Psoas muscle (tissue), 8 donors: ENCODE measurements at places on chromosomes 6 and 20. TPM values are rescaled to one million over a fixed set of nuclear protein-coding genes. Genes with fewer than 3 reads are reported as not detected.

Gene GLP1R
- not detected for total RNA-seq

DNA sequence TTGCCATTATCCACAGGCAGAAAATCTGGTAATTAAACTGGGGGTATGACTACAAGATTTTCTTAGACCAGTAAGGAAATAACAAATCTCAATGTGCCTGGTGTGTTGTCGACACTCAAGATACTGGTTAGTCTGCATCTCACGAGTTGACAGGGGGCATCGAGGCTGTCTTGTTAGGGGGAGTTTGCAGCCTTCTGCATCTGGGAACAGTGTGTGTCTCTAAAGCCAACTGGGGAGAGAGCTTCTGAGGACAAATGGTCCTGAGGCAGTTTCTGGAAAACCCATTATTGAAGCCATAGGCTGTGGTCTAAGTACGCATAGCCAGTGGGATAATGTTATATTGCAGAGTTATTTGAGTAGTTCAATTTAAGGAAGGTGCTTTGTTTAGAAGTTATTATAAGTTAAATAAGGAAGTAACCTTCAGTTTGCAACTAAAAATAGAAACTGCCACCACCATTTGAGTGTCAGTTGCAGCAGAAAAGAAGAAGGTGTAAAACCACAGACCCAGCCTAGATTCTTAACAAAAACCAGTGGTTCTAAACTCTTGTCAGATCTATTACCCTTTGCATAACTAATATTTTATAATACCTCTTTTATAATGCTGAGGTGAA is 15.4 kb upstream of the MAPK13 start:
- no peak overlapping the region for H3K4me3 ChIP-seq
- DNase-seq, result no peak

GRCh38 chr20:52056203-52057062 is 135.1 kb downstream of the ZFP64 start:
- no peak for DNase-seq
- no peak overlapping the region for H3K4me3 ChIP-seq
- no peaks in the 10 kb centered on the region for H3K27me3 ChIP-seq
- H3K4me1 ChIP-seq, result no peaks in the 10 kb centered on the region
- H3K36me3 ChIP-seq, result no peaks in the 10 kb centered on the region
- no peak overlapping the region for H3K27ac ChIP-seq

DNA sequence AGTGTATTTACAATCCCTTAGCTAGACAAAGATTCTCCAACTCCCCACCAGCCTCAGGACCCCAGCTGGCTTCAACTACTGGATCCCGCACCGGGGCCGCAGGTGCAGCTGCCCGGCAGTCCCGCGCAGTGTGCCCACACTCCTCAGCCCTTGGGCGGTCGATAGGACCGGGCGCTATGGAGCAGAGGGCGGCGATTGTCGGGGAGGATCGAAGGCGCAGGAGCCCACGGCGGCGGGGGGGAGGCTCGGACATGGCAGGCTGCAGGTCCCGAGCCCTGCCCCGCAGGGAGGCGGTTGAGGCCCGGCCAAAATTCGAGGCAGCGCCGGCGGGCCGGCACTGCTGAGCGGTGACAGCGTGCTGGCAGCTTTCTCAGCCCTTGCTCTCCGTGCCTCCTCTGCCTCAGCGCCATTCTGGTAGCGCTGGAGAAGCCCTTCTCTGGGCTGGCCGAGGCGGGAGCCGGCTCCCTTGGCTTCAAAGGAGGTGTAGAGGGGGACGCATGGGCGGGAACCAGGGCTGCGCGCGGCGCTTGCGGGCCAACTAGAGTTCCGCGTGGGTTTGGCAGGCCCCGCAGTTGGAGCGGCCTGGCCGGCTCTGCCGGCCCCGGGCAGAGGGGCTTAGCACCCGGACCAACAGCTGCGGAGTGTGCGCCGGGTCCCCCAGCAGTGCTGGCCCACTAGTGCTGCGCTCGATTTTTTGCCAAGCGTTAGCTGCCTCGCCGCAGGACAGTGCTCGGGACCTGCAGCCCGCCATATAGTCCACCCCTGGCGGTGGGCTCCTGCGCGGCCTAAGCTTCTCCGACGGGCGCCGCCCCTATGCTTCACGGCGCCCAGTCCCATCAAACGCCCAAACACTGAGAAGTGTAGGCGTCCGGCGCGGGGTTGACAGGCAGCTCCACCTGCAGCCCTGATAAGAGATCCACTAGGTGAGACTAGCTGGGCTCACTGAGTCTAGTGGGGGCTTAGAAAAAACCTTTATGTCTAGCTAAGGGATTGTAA is 32.4 kb upstream of the KIF13A start:
- no peaks in the 10 kb centered on the region for H3K27me3 ChIP-seq
- H3K36me3 ChIP-seq, result no peaks in the 10 kb centered on the region
- H3K27ac ChIP-seq, result no peak overlapping the region

DNA sequence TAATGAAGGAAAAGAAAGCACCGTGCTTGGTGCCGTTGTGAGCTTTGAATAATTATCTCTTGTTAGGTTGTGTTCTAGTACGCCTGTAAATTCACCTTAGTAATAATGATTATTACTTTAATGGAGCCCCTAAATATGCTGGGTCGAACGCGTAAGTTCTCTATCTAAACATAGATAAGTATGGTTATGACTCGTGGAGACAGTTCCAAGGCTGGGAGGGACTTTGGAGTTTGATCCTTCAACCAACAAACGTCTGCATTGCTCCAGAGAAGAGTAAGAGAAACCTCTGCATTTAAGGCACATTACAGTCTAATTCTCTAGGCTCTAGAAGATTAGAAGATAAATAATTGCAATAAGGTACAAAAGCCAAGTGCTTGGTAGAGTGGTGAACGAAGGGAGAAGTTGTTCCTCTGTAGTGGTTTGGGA is 514 bp downstream of the ACOT13 start:
- H3K4me1 ChIP-seq, result peaks cover 33% of the 10 kb centered on the region
- H3K36me3 ChIP-seq, result peaks cover 25% of the 10 kb centered on the region
- DNase-seq, result no peak
- H3K27ac ChIP-seq, result peak overlapping the region; percentile 92
- peak overlapping the region; percentile 94 for H3K4me3 ChIP-seq
- no peaks in the 10 kb centered on the region for H3K27me3 ChIP-seq

GRCh38 chr6:160974304-160974771 is 17.2 kb upstream of the MAP3K4 start:
- peak; percentile 41 for DNase-seq
- no peaks in the 10 kb centered on the region for H3K4me1 ChIP-seq
- no peak overlapping the region for H3K4me3 ChIP-seq

DNA sequence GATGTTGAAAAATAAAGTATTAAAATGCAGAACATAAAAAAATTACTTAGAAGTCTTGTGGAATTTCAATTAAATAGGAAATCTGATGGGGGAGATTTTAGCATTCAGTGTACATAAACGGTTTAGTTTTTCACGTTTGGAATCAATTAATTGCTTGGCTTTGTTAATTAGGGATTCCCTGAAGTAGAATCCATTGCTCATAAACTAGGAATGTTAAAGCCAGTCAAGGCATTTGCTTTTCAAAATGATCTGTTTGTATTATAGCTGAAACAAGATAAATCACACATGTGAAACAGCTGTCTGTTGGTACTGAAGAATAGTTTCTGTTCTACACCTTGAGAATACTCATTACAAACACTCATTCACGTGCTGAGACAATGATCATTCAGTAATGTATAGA is 297.9 kb downstream of the TBC1D7 start:
- no peaks in the 10 kb centered on the region for H3K36me3 ChIP-seq
- H3K4me1 ChIP-seq, result no peaks in the 10 kb centered on the region
- no peak overlapping the region for H3K27ac ChIP-seq
- DNase-seq, result no peak

GRCh38 chr20:62771396-62772102 is 24.7 kb upstream of the MRGBP start:
- no peaks in the 10 kb centered on the region for H3K27me3 ChIP-seq
- H3K4me1 ChIP-seq, result peaks cover 4% of the 10 kb centered on the region

DNA sequence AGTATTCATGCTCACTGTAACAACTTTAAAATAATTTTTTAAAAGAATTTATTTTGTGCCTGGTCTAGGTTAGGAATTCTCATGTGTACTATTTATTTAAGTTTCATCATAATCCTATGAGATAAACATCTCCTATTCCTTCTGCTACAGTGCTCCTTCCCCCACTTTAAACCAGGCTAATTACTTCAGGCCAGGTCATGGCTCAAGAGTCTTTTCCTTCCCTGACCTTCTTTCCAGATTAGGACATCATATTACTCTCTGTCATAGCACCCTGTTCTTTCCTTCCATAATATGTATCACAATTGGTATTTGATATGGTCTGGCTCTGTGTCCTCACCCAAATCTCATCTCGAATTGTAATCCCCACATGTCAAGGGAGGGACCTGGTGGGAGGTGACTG is 239.0 kb downstream of the BTBD9 start:
- no peaks in the 10 kb centered on the region for H3K27me3 ChIP-seq
- no peak for DNase-seq
- H3K36me3 ChIP-seq, result no peaks in the 10 kb centered on the region
- H3K4me1 ChIP-seq, result peaks cover 13% of the 10 kb centered on the region

Gene RUNX2
- 0.69 TPM for total RNA-seq

- no peak overlapping the region for H3K4me3 ChIP-seq
- no peak overlapping the region for H3K27ac ChIP-seq
- H3K4me1 ChIP-seq, result peaks cover 9% of the 10 kb centered on the region
- no peaks in the 10 kb centered on the region for H3K36me3 ChIP-seq
- DNase-seq, result no peak
Measured at GRCh38 chr6:40330301-40330721, 256.9 kb downstream of the LRFN2 start.

DNA sequence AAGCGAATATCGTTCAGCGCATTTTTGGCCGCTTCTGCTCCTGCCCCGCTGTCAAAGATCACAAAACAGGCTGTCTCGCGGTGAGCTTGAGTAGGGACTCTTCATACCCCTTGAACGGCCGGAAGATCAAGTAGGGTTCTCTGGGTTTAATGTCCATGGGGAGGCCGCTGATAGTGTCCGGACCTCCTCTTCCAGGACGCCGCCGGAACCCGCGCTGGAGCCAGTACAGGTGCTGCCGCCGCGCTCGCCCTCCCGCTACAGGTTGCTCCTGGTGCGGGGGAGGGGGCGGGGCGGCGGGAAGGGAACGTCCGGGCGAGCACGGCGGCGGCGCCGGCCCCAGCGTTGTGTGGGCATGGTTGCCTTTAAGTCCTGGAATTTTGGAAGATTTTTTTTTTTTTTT is 67.4 kb downstream of the KHDC1L start:
- H3K4me3 ChIP-seq, result no peak overlapping the region
- no peaks in the 10 kb centered on the region for H3K36me3 ChIP-seq
- no peak for DNase-seq
- no peak overlapping the region for H3K27ac ChIP-seq

GRCh38 chr20:51085769-51086168 is 62.9 kb upstream of the KCNG1 start:
- DNase-seq, result no peak
- H3K27me3 ChIP-seq, result peaks cover 7% of the 10 kb centered on the region
- H3K4me1 ChIP-seq, result no peaks in the 10 kb centered on the region
- H3K36me3 ChIP-seq, result no peaks in the 10 kb centered on the region
- no peak overlapping the region for H3K4me3 ChIP-seq
- H3K27ac ChIP-seq, result no peak overlapping the region

GRCh38 chr6:14059791-14060436 is 57.7 kb upstream of the CD83 start:
- H3K27me3 ChIP-seq, result no peaks in the 10 kb centered on the region
- H3K4me3 ChIP-seq, result no peak overlapping the region
- H3K4me1 ChIP-seq, result no peaks in the 10 kb centered on the region
- peak; percentile 42 for DNase-seq
- H3K36me3 ChIP-seq, result no peaks in the 10 kb centered on the region

Gene FERMT1
- total RNA-seq, result 1.0 TPM

DNA sequence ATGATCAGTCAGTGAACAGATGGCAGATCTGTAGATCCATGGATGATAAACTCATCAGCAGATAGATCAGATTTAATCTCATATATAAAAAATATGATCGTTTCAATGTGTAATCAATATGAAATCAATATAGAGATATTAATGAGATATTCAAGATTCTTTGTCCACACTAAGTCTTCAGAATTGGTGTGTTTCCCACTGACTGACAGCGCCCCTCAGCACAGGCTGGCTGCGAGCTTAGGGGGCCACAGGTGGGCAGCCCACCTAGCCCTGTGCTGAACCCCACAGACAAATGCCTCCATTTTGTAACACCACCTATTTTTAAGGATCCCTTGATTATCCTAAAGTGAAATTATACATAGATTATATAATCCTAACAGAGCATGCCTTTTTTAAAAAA is 32.3 kb downstream of the FRMD1 start:
- H3K4me1 ChIP-seq, result no peaks in the 10 kb centered on the region
- H3K36me3 ChIP-seq, result no peaks in the 10 kb centered on the region
- no peak overlapping the region for H3K27ac ChIP-seq

- H3K4me3 ChIP-seq, result no peak overlapping the region
- DNase-seq, result no peak
- no peaks in the 10 kb centered on the region for H3K4me1 ChIP-seq
- H3K27me3 ChIP-seq, result no peaks in the 10 kb centered on the region
- no peaks in the 10 kb centered on the region for H3K36me3 ChIP-seq
Measured at GRCh38 chr6:131382631-131383030, 190.4 kb upstream of the ARG1 start.

DNA sequence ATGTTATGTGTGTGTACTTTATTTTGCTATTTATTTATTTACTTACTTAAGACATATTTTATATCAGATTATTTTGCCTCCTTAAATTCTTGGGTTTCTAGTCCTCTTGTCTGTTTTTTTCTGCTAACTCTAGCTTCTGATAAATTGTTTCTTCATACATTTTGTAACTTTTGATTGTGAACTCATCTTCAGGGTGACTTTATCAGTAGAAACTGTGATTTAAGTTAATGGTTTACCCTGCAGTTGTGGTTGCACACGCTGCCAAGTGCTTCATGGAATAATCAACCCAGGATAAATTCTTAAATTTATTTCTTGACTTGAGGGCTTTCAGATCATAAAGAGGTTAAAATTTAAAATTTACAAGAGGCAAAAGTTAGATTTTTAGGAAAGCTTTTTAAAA is 173.3 kb downstream of the CENPW start:
- no peak for DNase-seq
- no peak overlapping the region for H3K27ac ChIP-seq
- H3K4me1 ChIP-seq, result no peaks in the 10 kb centered on the region

- peaks cover 50% of the 10 kb centered on the region for H3K36me3 ChIP-seq
- H3K4me3 ChIP-seq, result no peak overlapping the region
- no peak overlapping the region for H3K27ac ChIP-seq
- H3K27me3 ChIP-seq, result no peaks in the 10 kb centered on the region
Measured at GRCh38 chr6:35833536-35833935, 28.4 kb downstream of the LHFPL5 start.

GRCh38 chr6:160363016-160363996 is 15.1 kb downstream of the SLC22A3 start:
- peaks cover 4% of the 10 kb centered on the region for H3K4me1 ChIP-seq
- no peaks in the 10 kb centered on the region for H3K36me3 ChIP-seq
- no peak for DNase-seq
- no peak overlapping the region for H3K4me3 ChIP-seq
- H3K27ac ChIP-seq, result no peak overlapping the region

Gene CUL7
- total RNA-seq, result 23.4 TPM
